T follicular helper cell (primary cell): ENCODE measurements at places on chromosomes 5 and 9.

- no peak for DNase-seq
Observed at GRCh38 chr5:91929522-91929817, 546.4 kb upstream of the ARRDC3 start.

- DNase-seq, result no peak
Observed at GRCh38 chr5:92969781-92970237, 611.2 kb downstream of the NR2F1-AS1 start.

DNA sequence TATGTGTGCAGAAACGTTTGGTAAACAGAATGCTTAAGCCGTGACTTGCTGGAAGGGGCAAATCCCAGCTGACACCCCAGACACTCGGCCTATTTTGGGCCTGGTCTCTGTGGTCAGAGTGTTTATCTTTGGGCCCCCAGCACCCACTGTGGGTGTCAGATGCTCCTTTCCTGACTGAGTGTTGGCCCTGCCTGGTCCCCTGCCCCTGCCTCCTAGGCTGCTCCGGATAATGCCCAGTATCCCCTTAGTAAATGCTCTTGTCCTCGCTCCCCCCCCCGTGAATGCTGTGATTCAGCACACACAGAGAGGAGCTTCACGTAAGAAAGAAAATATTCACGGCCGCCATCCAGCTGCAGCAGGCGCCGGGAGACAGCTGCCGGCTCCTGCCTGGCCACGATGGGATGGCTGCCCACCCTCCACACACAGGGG, 11.3 kb upstream of the ANGPTL2 start:
- DNase-seq, result no peak

- DNase-seq, result no peak
Observed at GRCh38 chr5:142618130-142618523, 67.8 kb downstream of the FGF1 start.
